Kidney capillary endothelial cell (primary cell): ENCODE measurements at places on chromosomes 1 and 21.

DNA sequence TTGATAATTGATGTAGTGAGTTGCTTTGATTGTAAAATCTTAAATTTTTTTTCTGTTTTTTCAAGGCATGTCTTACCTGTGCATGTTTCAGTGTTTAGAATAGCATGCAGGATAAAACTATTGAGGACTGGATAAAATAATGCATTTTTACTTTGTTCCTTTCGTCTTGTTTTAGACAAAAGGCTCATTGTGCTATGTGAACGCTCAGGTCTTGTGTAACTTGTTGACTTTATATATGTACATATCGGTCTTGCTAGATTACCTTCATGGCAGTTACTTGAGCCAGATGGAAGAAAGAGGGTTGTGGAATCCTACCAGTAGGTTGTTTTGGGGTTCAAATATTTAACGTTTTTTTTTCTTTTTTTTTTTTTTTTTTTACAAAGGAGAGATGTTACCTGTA lies 7.0 kb downstream of the NFIA start:
- no peak for DNase-seq

DNA sequence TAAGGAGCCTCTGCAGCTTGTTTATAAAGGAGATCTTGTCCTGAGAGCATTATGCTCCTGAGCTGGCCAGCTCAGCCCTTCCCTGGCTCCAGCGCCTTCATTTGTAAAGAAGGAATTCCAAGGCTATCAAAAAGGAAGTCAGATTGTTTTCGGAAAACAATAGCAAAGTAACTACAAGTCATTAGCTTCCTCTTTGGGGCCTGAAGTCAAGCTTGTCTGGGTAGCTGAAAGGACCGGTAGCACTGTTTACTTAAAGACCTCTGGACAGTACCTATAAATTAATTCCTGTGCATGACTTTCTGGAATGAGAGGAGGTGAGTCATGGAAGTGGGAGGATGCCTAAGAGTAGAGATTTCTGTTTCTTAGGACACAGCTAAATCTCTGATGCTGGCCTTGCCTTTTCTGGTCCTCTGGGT lies 20.7 kb upstream of the GJA5 start:
- DNase-seq, result peak; percentile 90

GRCh38 chr1:224616756-224617409 lies 766 bp downstream of the CNIH3 start:
- no peak for DNase-seq

GRCh38 chr1:30598571-30599114 lies 124.7 kb downstream of the MATN1 start:
- no peak for DNase-seq

- DNase-seq, result no peak
Observed at GRCh38 chr1:24336075-24336474, 16.9 kb downstream of the GRHL3 start.

- DNase-seq, result no peak
Observed at GRCh38 chr1:198679535-198680173, 40.8 kb downstream of the PTPRC start.

DNA sequence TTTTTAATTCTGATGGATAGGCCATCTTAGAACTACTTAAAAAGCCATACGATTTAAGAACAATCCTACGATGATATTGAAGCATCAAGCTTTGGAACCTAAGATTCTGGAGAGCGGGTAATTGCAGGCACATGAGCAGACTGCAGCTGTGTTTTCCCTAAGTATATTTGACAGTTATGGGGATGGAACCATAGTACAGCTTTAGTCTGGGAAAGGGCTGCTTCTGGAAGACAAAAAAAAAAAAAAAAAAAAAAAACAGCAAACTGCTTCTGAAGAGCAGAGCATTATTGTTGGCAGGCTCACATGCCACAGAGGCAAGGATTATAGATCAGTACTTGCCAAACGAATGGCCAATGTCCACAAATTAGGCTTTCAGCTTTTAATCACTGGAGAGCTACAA lies 1618.7 kb downstream of the AMY1C start:
- no peak for DNase-seq

- no peak for DNase-seq
Observed at GRCh38 chr21:29893687-29894086, 46.1 kb downstream of the GRIK1 start.

DNA sequence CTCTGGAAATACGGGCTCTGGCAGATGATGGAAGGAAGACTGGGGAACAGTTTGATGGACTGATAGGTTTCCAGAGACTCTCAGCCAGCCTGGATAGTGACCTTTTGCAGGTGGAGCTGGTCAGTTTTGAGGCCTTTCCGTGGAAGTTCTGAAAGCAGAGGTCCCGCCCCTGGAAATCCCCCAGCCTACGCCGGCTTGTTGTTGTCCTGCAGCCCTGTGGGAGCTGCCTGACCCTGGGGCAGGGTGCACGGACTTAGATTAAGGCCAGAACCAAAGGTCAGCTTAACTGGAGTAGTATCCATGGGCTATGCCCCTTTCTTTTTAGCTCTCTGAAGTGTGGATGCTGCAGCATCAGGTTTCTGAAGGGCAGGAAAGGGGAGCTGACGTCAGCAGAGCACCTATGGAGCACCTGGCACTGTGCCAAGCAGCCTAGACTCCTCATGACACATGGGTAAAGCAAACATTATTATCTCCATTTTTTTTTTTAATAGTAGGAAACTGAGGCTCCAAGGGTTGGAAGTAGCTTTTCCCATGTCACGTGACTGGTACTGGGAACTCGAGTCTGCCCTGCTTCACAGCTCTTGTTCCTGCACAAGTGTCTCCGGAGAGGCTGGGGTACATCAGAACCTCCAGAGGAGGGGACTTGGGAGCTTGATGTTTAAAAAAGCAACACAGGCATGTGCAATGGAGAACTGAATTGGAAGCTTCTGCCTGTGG lies 38.5 kb downstream of the IER5 start:
- DNase-seq, result no peak

- no peak for DNase-seq
Observed at GRCh38 chr1:84603941-84604830, 29.9 kb upstream of the CTBS start.
